ENCODE measurements at places on chromosomes 3 and 15.
A peak's percentile ranks its signal among the peaks of the same experiment; 100 is the strongest.

DNA sequence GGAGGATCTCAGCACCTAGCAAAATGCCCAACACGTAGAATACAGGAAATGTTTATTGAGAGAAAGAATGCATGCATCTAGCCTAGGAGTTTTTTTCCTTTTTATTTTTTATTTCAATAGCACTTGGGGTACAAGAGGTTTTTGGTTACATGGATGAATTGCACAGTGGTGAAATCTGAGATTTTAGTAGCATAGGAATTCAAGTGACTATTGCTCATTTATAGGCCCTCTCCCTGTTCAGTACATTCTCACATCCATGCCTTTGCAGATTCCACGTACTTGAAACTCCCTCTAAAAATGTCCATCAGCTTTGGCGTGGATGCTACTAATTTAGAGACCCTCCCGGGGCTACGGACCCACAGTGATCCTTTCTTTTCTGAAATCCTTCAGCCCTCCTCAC is 61.7 kb upstream of the PIAS1 start:
- no peak for DNase-seq

- DNase-seq: no peak
Observed at GRCh38 chr3:57006949-57007419, 53.5 kb upstream of the SPATA12 start.

GRCh38 chr3:74582982-74583381 is 31.5 kb downstream of the CNTN3 start:
- peak; percentile 57 for DNase-seq

DNA sequence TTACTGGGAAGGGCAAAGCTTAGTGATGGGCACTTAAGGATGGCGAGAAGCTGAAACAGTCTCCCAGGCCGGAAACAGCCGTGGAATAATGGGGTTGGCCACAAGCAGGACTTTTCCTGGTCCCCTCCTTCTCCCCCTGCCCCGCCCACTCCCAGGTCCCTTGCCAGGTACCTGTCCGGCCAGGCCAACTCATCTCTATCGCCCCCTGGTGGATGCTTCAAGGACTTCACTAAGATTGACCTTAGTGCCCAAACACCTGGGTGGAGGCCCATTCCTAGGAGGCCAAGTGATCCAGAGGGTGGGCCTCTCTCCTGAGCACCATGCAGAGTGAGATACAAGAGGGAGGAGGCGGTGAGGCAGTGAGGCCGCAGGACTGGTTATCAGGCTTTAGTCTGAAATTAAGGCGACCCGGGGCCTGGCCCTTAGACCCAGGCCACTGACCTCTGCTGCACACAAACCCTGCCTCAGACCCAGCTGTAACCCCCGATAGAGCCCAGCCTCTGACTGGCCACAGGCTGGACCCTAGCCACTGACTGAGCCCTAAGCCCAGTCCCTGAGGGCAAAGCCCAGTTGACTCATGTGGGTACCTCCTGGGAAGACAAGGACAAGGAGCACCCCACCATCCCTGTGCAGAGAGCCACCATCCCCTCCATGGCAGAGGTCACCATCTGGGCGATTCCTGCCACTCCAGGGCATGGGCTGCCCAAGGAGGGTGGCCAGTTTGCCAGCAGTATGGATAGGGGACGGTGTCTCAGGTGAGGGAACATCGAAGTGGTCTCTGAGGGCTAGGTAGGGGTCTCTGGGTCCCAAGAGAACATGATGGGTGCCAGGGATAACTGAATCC is 37.6 kb downstream of the VIPR1 start:
- DNase-seq: peak; percentile 67

DNA sequence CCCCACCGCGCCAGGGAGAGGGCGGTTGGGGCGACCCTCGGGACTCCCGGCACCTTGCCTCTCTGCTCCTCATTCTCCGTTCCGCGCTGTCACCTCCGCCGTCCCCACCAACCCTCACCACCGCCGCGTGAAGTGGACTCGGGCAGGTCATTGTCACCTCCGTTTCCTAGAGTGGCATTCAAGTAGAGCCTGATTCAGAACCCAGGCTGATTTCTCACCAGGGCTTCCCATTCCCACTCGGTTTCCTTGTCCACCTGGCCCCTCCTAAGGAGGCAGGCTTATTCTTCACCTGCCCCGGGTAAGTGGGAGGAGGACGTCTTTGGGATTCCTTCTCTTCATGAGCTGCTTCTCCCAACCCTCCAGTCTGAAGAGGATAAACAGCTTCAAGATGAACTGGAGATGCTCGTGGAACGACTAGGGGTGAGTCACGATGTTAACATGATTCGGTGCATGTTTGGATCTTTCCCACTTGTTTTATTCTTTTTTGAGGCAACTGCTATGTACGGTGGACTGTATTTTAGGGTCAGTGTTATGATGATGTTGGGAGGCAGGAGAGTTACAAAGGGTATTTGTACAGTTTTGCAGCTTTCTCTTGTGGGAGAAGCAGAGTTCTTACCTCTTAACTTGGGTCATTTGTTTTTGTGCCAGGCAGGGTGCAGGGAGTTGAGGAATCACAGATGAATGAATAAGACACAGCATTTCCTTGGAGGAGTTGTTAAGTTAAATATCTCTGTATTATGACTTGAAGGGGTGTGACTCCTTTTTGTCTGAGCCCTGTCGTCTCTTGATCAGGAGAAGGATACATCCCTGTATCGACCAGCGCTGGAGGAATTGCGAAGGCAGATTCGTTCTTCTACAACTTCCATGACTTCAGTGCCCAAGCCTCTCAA is 692 bp downstream of the PSMD2 start:
- no peak for DNase-seq

DNA sequence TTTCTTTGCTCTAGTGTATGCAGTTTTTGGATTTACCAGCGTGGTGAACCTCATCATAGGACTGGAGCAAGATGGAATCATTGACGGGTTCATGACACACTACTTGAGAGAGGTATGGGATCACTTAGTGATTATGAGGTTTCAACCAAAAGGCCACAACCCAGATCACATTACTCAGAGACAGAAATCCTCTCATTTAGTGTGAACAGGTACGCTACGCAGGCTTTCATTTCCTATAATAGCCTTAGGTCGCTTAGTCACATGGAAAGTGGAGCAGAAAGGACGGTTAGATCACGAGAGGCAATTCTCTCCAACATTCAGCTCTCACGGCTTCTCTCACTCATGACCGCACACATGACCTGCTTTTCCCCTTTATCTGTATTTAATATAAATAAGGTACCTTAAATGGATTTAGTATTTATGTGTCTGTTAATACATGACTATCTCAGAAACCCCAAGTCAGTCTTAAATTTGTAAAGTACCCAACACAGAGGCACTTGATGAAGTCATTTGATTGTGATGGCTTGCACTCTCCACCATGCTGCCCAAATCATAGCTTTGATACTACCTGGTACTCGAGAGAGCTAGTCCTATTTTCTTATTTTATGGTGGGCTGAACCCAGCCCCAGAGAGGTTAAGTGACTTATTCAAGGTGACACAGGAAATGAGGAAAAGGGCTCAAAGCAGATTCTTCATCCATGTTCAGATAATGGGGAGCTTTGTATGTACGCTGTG is 8.6 kb downstream of the TM6SF1 start:
- no peak for DNase-seq

- DNase-seq: no peak
Observed at GRCh38 chr3:115085197-115085865, 61.8 kb downstream of the ZBTB20 start.

DNA sequence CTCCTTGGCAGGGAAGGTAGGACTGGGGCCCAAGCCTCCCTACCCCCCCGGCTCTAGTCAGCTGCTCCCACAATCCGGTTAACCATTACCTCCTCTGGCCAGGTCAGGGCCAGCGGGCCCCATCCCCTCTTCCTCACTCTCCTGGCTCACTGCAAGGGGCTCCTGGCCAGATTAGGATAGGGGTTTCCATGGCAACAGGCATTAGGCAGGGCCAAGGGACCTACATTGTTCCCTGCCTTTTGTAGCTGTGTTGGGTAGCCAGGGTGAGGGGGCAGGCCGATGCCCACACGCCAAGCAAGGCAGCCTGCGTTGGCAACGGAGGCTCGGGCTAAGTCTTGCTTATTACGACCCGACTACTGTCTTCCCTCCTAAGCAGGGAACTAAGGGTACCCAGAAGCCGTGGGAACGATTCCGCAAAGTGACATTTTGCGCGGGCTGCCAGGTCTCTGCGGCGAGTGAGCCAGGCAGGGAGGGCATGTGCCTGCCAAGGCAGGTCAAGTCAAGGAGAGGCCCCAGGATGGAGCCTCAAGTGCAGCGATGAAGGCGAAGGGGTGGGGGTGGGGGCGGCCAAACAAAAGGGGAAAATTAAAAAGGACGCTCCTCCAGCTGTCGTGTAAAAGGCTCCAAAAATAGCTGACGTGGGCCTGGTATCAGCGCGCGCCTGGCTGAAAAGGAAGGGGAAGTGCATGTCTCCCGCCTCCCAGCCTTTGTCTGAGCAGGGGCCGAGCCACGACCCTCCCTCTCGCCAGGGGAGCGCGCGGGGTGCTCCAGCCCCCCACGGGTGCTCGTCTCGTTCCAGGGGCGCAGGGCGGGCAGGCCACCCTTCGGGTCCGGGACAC is 919 bp downstream of the IDH2 start:
- peak; percentile 63 for DNase-seq

DNA sequence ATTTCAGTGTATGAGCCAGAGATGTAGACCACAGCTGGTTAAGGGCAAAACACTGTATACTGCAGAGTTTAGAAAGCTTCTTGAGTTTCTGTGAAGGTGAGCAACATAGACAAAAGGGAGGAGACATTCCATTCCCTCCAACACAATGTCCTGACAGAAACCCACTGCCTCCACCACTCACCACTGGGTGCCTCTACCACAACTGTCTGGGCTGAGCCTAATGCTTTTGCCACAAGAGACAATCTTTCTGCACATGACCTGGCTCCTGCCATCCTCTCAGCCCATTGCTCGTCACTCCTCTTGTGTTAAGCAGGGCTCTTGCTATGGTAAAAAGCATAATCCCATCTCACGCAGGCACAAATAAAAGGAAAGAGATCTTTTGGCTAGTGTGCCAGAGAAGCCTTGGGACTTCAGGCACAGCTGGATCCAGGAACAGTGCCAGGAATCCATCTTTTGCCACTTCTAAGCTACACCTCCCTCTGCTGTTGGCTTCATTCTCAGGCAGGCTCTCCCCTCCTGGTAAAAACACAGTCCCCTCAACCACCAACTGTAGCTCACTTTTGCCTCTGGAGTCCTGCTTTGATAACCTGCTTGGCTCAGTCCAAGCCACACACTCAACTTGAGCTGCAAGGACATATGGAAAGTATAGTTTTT is 140.6 kb upstream of the PRR20G start:
- no peak for DNase-seq

DNA sequence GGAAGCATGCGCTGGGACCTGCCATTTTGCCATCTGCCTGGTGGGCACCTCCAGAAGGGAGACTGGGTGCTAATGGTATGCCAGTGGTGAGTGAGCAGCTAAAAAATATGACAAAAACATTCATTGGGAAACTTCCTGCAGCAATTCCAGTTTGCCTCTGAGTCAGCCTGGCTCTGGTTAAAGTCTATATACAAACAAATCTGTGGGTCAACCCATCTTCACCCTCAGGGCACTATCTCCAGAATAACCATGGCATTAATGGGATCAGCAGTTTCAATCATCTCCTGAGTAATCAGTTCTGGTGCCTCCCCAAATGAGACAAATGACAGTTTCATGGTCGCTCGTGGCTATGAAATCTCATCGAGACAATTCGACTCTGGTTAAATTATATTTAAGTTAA is 21.5 kb downstream of the FRMD4B start:
- DNase-seq: peak; percentile 27

- DNase-seq: no peak
Observed at GRCh38 chr3:144121661-144122060, 150.0 kb downstream of the DIPK2A start.

GRCh38 chr15:83250781-83251180 is 33.7 kb downstream of the BNC1 start:
- no peak for DNase-seq

DNA sequence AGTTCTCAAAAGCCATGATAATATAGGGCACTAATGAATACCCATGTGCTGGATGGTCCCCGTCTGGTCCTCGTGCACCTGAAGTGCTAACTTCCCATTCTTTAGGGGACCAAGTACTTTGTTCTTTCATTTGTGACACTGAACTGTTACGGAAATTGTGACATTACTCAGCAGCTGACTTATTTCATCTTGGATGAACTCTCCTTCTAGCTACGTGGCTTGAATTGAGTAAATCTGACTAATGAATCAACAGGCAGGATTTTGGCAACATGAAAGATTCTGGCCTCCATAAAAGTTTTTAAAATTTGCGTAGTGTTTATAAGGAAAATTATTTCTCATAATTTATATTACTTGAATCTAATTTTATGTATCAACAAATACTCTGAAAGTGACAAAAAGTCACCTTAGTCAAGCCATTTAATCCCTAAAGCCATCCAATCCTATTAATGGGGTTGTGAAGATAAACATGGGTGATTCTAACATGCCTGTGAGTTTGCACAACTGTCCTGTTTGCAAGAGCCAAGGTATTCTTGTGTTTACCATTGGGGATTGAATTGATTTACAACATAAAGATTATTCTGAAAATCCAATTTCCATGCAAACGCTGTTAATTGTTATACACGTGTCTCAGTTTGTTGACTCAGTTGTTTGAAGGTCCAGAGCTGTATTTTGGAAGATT is 119.9 kb downstream of the AGBL1 start:
- DNase-seq: no peak

DNA sequence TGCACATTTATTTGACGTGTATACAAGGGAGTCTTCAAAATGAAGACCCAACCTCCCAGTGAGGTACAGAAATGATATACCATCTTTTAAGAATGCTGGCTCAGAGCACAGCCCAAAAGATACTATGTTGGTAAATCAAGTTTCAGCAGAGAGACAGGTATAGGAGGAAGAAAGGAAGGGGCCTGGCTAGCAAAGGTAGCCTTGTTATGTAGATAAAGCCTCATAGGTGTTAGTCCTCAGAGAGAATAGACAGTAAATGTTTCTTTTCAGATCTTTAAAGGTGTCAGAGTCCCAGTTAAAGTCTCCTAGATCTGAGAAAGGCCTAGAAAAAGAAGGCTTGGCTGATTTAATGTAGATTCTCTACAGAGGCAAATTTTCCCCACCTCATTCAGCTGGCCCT is 213.8 kb downstream of the SI start:
- no peak for DNase-seq

- no peak for DNase-seq
Observed at GRCh38 chr3:135907422-135908165, 57.9 kb upstream of the PPP2R3A start.

GRCh38 chr3:46269556-46269955 is 27.3 kb downstream of the CCR3 start:
- DNase-seq: no peak

GRCh38 chr3:61269435-61269834 is 18.2 kb upstream of the FHIT start:
- no peak for DNase-seq

Measured in MM.1S (cell line).